ENCODE measurements at places on chromosomes 13 and 19.

- no peak for DNase-seq
These were observed 14.5 kb downstream of the IPO5 start for GRCh38 chr13:97967948-97968347.

GRCh38 chr19:2223391-2223790, 12.7 kb downstream of the PLEKHJ1 start:
- no peak for DNase-seq

DNA sequence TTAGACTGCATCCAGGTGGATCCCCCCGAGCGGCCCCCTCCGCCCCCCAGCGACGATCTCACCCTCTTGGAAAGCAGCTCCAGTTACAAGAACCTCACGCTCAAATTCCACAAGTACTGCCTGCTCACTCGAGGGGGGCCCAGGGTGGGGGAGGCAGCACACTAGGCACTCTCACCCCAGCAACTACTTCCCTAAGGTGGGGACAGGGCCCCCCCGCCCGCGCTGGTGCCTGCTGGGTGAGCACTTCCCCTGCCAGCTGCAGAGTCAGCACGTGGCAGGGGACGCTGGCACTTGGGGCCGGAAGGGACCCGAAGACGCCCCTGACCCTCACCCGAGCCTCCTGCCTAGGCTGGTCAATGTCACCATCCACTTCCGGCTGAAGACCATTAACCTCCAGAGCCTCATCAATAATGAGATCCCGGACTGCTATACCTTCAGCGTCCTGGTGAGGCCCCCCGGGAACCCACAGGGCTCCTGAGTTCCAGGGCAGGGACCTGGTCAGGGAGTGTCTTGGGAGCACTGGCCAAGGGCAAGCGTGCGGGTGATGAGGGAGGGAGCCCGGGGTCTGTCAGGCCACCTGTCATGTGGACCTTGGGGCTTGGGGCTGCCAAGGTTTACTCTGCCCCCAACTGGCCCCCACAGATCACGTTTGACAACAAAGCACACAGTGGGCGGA, 5.2 kb downstream of the MCOLN1 start:
- no peak for DNase-seq

GRCh38 chr13:77372275-77372674, 45.4 kb upstream of the MYCBP2 start:
- DNase-seq = no peak

- DNase-seq = no peak
These were observed 170.0 kb downstream of the KDM4B start for GRCh38 chr19:5138606-5139582.

DNA sequence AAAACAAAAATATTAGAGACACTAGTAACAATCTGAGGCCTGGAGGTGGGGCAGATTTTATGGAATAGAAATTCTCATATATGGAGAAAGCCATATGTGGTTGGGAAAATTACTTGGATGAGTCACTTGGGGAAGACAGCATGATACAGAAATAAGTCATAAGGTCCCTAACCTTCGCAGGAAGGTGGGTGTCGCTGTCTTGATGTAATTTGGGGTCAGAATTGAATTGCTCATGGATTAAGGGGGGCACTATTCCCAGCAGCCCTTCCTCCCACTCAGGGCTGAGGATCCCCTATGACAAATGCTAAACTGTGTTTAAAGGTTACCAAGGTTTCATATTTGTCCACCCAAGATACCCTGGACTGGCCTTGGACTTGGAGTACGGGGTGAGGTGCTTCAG, 5.0 kb downstream of the RDH8 start:
- DNase-seq = no peak

- DNase-seq = peak; percentile 57
These were observed 11.2 kb upstream of the KLK4 start for GRCh38 chr19:50922317-50922853.

DNA sequence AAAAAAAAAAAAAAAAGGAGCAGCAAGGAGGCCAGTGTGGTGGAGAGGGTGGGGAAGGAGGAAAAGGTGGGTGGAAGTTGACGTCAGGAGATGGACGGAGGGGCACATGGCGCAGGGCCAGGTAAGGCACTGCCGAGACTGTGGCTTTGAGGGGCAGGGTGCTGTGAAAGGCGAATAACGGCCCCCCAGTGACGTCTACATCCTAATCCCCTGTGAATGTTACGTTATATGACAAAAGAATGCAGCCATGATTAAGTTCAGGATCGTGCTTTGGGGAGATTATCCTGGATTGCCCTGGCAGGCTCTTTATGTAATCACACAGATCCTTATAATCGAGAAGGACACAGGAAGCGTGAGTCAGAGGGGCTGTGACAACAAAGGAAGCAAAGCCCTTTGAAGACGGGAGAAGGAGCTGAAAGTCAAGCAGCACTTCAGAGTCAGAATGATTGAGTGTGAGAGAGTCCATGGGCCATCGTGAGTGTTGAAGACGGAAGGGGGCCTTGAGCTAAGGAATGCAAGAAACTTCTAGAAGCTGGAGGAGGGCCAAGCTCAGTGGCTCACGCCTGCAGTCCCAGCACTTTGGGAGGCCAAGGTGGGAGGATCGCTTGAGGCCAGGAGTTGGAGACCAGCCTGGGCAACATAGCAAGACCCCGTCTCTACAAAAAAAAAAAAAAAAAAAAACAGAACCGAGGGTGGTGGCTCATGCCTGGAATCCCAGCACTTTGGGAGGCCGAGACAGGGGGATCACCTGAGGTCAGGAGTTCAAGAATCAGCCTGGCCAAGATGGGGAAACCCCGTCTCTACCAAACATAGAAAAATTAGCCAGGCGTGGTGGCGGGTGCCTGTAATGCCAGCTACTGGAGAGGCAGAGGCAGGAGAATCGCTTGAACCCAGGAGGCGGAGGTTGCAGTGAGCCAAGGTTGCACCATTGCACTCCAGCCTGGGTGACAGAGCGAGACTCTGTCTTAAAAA, 13.8 kb upstream of the CEACAM16 start:
- no peak for DNase-seq

DNA sequence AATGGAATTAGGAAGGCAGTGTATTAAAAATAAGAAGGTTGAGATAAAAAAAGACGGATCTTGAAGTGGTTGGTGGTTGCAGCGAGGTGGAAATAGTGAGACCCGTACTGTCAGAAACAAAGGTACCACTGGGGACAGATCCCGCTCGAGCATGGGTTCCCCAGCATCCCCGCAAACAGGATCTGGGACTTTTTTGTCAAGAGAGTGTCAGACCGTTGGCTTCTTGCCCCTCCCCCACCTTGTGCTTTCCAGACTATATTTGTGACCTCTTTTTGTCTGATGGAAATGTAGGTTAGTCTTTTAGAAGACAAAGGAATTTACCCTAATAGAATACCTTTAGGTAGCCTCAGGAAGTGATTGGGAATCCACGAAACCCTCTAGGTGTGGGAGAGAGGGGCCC, 4.2 kb downstream of the GATAD2A start:
- DNase-seq = no peak

GRCh38 chr13:50991579-50992521, 82.3 kb downstream of the RNASEH2B start:
- DNase-seq = peak; percentile 80

DNA sequence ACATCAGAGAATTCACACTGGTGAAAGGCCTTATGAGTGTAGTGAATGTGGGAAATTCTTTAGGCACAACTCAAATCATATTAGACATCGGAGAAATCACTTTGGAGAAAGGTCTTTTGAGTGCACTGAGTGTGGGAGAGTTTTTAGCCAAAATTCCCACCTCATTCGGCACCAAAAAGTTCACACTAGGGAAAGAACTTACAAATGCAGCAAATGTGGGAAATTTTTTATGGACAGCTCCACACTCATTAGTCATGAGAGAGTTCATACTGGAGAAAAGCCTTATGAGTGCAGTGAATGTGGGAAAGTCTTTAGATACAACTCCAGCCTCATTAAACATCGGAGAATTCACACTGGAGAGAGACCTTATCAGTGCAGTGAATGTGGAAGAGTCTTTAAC, 10.1 kb downstream of the ZNF17 start:
- DNase-seq = no peak

GRCh38 chr13:86960876-86961275, 710.3 kb upstream of the SLITRK5 start:
- no peak for DNase-seq

DNA sequence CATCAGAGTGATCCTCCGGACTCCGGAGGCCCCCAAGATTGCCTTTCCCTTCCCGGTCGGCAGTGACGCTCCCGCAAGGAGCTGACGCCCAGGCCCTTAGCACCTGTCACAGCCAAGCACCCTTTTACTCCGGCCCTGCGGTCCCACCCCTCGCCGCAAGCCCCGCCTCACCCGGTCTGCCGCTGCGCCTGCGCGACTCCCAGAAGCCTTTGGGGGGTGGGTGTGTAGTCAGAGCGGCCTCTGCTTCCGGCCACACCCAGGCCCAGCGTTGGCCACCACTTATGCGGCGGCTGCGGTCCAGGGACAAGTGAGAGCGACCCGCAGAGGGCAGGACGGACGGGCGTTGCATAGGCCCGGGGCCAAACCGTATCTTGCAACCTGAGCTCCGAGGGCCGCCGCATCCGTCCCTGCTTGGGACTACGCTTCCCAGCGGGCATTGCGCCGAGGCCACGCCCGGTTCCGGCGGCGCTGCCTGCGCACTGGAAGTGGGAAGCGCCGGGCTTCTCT, 441 bp upstream of the ZFP28 start:
- DNase-seq = peak; percentile 81

DNA sequence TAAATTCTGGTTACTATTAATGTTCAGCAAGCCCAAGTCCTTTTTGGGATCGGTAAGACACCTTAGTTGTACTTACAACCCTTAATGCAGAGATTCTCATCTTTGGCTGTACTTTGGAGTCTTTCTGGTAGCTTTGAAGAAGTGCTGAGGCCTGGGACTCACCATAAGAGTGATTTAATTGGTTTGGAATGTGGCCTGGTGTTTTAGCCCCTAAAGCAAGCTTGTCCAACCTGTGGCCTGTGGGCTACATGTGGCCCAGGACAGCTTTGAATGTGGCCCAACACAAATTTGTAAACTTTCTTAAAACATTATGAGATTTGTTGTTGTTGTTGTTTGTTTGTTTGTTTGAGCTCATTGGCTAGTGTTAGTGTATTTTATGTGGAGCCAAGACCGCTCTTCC, 215.3 kb downstream of the ZIC5 start:
- no peak for DNase-seq

DNA sequence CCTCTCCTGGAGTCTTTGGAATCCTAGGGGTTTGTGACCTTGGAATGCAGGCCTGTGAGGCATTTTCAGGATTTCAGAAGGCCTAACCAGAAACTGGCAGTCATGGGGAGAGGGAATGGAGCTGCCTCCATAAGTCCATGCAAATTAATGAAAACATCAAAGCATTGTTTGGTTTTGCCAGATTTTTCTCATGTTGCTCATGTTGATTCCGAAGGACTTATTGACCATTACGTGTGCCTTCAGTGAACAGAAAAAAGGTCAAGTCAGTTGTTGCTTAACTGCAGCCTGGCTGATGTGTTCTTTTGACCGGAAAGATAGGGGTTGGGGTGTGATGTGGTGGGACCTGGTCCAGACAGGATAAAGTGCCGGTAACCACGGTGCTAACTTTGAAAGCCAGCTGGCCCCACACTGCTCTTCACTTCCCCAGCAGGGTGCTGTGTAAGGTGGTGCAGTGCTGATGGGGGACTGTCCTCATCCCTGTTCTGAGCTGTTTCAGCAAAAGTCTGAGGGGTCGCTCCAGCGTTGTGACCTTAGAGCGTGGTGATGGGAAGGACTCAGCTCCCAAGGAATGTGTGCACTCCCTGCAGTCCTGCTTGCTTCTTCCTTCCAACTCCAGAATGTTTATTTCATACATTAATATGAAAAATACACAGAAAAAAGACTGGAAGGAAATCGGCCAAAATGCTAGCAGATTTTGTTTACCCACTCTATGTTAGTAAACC, 3.5 kb downstream of the RNF113B start:
- no peak for DNase-seq
